Activated naive CD8-positive, alpha-beta T cell treated with anti-CD3 and anti-CD28 coated beads, Interleukin-2, amount 50 U/mL, for 24 hours (primary cell): ENCODE measurements at places on chromosomes 4 and X.

DNA sequence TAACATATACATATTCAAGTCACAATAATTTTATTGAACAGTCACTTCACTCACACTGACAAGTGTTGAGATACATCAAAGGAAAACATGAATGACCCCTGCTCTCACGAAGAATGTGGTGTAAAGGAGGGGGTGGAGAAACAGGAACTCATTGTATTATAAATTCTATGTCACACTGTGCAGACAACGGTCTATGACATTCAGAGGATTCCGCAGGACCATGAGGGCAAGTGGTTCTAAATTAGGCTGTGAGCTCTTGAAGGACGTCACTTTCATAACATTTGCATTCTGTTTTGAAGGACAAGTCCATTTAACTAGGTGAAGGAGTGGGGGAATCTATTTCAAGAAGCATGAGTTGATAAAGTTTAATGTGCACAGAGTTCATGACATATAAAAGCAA is 415.2 kb upstream of the HS3ST1 start:
- no peak overlapping the region for H3K4me3 ChIP-seq
- no peaks in the 10 kb centered on the region for H3K27me3 ChIP-seq
- H3K27ac ChIP-seq: no peak overlapping the region
- H3K36me3 ChIP-seq: no peaks in the 10 kb centered on the region

- H3K27me3 ChIP-seq: peaks cover 2% of the 10 kb centered on the region
- no peak for DNase-seq
- no peak overlapping the region for H3K27ac ChIP-seq
- no peak overlapping the region for H3K4me3 ChIP-seq
- no peaks in the 10 kb centered on the region for H3K4me1 ChIP-seq
- H3K36me3 ChIP-seq: no peaks in the 10 kb centered on the region
Observed at GRCh38 chr4:120611092-120611491, 311.4 kb downstream of the PRDM5 start.

- no peak overlapping the region for H3K4me3 ChIP-seq
- H3K4me1 ChIP-seq: no peaks in the 10 kb centered on the region
- no peak overlapping the region for H3K27ac ChIP-seq
- H3K36me3 ChIP-seq: no peaks in the 10 kb centered on the region
- H3K27me3 ChIP-seq: no peaks in the 10 kb centered on the region
Observed at GRCh38 chr4:162683659-162684370, 482.9 kb downstream of the NAF1 start.

DNA sequence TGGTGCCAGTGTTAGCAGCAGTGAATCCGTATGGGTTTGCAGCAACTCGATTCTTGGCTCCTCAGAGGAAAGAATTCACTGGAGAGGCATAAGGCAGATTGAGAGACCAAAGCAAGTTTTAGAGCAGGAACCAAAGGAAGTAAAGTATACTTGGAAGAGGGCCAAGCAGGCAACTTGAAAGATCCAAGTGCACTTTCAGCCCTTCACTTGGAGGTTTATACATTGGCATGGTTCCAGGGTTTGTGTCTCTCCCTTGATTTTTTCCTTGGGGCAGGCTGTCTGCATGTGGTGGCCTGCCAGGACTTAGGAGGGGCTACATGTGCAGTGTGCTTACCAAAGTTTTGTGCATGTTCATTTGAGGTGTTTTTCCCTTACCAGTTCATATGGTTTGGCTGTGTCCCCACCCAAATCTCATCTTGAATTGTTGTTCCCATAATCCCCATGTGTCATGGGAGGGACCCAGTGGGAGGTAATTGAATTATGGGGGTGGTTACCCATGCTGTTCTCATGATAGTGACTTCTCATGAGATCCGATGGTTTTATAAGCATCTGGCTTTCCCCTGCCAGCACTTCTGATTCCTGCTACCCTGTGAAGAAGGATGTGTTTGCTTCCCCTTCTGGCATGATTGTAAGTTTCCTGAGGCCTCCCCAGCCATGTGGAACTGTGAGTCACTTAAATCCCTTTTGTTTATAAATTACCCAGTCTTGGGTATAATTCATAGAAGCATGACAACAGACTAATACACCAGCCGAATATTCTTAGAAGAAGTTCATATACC is 86.2 kb upstream of the TSPAN5 start:
- H3K4me3 ChIP-seq: no peak overlapping the region
- no peak overlapping the region for H3K27ac ChIP-seq
- no peaks in the 10 kb centered on the region for H3K27me3 ChIP-seq
- H3K4me1 ChIP-seq: peaks cover 2% of the 10 kb centered on the region
- DNase-seq: no peak
- no peaks in the 10 kb centered on the region for H3K36me3 ChIP-seq

DNA sequence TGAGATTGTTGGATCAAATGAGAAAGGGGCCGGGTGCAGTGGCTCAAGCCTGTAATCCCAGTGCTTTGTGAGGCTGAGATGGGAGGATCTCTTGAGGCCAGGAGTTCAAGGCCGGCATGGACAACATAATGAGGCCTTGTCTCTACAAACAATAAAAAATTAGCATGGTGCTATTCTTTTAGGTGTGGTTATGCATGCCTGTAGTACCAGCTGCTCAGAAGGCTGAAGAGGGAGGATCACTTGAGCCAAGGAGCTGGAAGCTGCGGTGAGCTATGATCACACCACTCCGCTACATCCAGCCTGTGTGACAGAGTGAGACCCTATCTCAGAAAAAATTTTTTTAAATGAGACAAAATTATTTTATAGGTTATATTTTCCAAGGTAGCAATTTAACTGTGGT is 49.7 kb upstream of the TMEM150C start:
- peaks cover 3% of the 10 kb centered on the region for H3K27me3 ChIP-seq
- DNase-seq: no peak
- no peak overlapping the region for H3K4me3 ChIP-seq
- no peaks in the 10 kb centered on the region for H3K4me1 ChIP-seq
- H3K36me3 ChIP-seq: no peaks in the 10 kb centered on the region
- no peak overlapping the region for H3K27ac ChIP-seq

GRCh38 chr4:3310301-3311094 is 17.7 kb downstream of the RGS12 start:
- H3K27ac ChIP-seq: no peak overlapping the region
- peaks cover 7% of the 10 kb centered on the region for H3K4me1 ChIP-seq
- no peak for DNase-seq
- H3K4me3 ChIP-seq: no peak overlapping the region

DNA sequence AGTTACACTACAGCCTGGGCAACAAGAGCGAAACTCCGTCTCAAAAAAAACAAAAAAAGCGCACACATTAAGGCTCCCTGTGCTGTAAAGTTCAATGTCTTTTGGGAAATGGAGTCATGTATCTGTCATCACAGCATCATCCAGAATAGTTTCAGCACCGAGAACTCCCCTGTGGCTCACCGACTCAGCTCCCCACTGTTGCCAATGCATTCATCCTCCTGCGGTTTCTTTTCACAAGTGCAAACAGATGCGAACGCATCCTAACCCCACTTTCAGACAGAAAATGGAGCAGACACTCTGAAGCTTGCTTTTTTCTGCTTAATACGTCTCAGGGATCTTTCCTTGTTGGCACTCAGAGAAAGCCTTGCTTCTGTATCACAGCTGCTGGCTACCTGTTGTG is 13.8 kb upstream of the SH3TC1 start:
- no peak overlapping the region for H3K4me3 ChIP-seq
- peaks cover 1% of the 10 kb centered on the region for H3K27me3 ChIP-seq

GRCh38 chr4:117455088-117455487 is 369.7 kb upstream of the TRAM1L1 start:
- H3K4me1 ChIP-seq: no peaks in the 10 kb centered on the region
- no peak overlapping the region for H3K27ac ChIP-seq
- no peak for DNase-seq
- H3K4me3 ChIP-seq: no peak overlapping the region
- no peaks in the 10 kb centered on the region for H3K27me3 ChIP-seq

GRCh38 chr4:108850219-108850649 is 87.4 kb upstream of the ETNPPL start:
- no peaks in the 10 kb centered on the region for H3K27me3 ChIP-seq
- no peaks in the 10 kb centered on the region for H3K36me3 ChIP-seq
- H3K27ac ChIP-seq: peak overlapping the region; percentile 5
- peaks cover 19% of the 10 kb centered on the region for H3K4me1 ChIP-seq

DNA sequence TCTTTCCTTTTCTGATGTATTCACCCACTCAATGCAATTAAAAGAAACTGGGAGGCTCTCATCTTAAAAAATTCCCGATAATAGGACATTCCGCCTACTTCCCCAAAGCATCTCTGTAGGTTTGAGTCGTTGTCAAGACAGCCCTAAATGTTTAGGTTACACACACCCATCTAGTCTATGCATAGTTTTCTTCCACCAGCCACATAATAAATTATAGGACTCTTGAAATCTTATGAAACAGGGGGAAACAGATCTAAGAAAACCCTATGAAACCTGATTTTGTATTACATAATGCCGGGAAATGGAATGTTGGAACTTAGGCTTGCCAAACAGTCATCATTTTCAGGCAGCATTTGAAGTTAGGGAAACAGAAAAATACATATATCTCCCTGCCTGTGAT is 150.0 kb downstream of the PRKX start:
- no peak overlapping the region for H3K27ac ChIP-seq
- no peaks in the 10 kb centered on the region for H3K36me3 ChIP-seq
- no peaks in the 10 kb centered on the region for H3K4me1 ChIP-seq
- no peak overlapping the region for H3K4me3 ChIP-seq

GRCh38 chr4:176638992-176639391 is 153.7 kb downstream of the VEGFC start:
- H3K4me3 ChIP-seq: no peak overlapping the region
- no peak for DNase-seq
- no peaks in the 10 kb centered on the region for H3K27me3 ChIP-seq
- H3K36me3 ChIP-seq: no peaks in the 10 kb centered on the region
- no peaks in the 10 kb centered on the region for H3K4me1 ChIP-seq

- H3K4me1 ChIP-seq: peaks cover 22% of the 10 kb centered on the region
- peak overlapping the region; percentile 79 for H3K4me3 ChIP-seq
- peak overlapping the region; percentile 41 for H3K27ac ChIP-seq
- H3K36me3 ChIP-seq: no peaks in the 10 kb centered on the region
- H3K27me3 ChIP-seq: peaks cover 21% of the 10 kb centered on the region
Observed at GRCh38 chr4:139175646-139176301, 1.2 kb downstream of the ELF2 start.

DNA sequence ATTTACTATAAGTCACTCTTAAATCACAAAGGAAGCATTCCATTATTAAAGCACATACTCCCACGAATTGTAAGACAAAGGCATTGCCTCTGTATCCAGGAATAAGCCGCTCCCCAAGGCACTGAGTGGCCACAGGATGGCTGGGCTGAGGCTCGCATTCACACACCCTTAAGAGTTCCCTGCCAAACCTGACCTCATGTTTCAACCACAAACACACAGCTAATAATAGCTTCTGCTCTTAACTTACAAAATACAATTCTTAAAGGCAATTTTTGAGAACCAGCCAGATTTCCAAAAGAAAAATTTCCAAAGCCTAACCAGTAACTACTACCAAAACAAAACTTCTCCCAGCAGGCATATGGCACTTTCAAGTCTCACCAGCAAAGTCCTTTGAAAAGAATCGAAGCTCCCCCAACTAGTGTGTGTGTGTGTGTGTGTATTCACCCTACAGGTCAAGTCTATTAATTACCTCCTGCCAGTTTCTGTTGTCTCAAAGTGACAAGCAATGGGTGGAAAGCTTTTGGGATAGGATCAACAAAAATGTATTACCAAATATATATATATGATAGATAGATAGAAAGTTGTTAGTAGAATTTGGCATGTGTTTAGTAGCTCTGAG is 36.0 kb downstream of the ARHGAP6 start:
- no peak overlapping the region for H3K27ac ChIP-seq
- H3K36me3 ChIP-seq: no peaks in the 10 kb centered on the region
- no peaks in the 10 kb centered on the region for H3K4me1 ChIP-seq
- no peak for DNase-seq

DNA sequence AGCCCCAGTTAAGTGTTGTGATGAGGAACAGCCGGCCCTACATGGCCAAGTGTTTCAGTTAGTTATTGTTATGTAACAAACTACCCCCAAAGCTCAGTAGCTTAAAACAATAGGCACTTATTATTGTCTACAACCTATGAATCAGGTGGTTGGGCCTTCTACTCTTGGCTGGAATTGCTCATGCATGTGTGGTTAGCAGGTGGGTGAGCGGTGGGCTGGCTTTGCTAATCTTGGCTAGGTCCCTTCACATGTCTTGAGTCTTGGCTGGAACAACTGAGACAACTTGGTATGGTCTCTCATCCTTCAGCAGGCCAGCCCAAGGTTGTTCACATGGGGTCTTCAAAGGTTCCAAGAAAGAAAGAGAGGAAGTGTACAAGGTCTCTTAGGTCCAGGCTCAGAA is 54.5 kb upstream of the CHRNA9 start:
- peaks cover 21% of the 10 kb centered on the region for H3K36me3 ChIP-seq
- peak overlapping the region; percentile 52 for H3K4me3 ChIP-seq
- DNase-seq: peak; percentile 64
- H3K27ac ChIP-seq: peak overlapping the region; percentile 96
- peaks cover 72% of the 10 kb centered on the region for H3K4me1 ChIP-seq

DNA sequence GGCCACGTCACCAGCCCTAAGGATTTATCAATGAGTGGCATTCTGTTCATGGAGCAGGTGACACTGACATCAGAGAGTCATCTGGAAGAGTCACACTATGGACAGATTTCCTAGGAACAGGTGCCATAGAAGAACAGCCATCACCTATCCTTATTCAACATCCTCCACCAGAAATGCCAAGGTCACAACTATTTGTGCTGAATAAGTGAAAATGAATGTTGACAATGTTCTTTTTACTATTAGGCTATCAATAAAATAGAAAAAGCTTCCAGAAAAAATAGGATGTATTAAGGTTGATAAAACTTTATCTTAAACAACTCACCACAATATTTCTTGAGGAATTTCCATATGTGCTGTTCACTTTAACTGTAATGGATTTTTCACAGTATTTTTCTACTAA is 62.9 kb downstream of the HAUS3 start:
- no peaks in the 10 kb centered on the region for H3K4me1 ChIP-seq
- no peak for DNase-seq
- H3K27me3 ChIP-seq: peaks cover 2% of the 10 kb centered on the region

- no peaks in the 10 kb centered on the region for H3K4me1 ChIP-seq
- no peaks in the 10 kb centered on the region for H3K36me3 ChIP-seq
- H3K4me3 ChIP-seq: no peak overlapping the region
- no peaks in the 10 kb centered on the region for H3K27me3 ChIP-seq
- DNase-seq: no peak
- no peak overlapping the region for H3K27ac ChIP-seq
Observed at GRCh38 chr4:37802068-37802666, 24.3 kb upstream of the PGM2 start.

GRCh38 chr4:62156205-62156604 is 956.1 kb downstream of the ADGRL3 start:
- no peak overlapping the region for H3K27ac ChIP-seq
- no peak overlapping the region for H3K4me3 ChIP-seq
- DNase-seq: no peak
- H3K36me3 ChIP-seq: no peaks in the 10 kb centered on the region

DNA sequence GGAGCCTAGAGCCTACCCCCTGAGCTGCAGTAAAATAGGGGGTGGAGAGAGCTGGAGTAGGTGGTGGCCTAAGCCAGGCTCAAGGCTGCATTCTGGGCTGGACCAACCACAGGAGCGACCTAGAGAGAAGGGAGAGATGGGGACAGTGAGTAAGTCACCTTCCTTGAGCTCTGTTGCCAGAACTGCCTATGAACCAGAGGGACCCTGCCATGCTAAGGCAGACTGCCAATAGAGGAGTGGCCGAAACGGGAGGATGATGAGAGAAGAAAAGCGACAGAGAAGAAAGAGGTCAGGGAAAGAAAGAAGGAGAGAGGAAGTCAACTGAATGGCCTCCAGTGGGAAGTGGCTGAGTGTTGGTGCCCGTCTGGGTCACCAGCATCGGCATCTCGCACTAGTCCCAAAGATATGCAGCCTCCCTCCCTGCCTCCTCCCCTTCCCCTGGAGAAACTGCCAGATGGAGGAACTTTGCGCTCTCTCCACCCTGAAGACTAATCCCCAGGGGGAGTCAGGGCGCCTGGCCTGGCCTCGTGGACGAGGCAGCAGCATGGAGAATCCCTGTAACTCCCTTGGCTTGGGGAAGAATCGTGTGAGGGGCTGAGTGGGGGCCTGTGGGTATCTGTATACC is 28.8 kb downstream of the ELF4 start:
- no peak overlapping the region for H3K4me3 ChIP-seq
- no peaks in the 10 kb centered on the region for H3K36me3 ChIP-seq
- DNase-seq: no peak
- peaks cover 57% of the 10 kb centered on the region for H3K4me1 ChIP-seq
- no peaks in the 10 kb centered on the region for H3K27me3 ChIP-seq
